Stimulated activated CD4-positive, alpha-beta T cell treated with anti-CD3 and anti-CD28 coated beads, Interleukin-15, amount 100 ng/mL, for 24 hours (primary cell): ENCODE measurements at places on chromosomes 3 and 15.

- no peak for DNase-seq
Measured at GRCh38 chr3:154780263-154780662, 299.9 kb upstream of the MME start.

GRCh38 chr15:79617071-79617470, 184.9 kb downstream of the MINAR1 start:
- no peak for DNase-seq

- no peak for DNase-seq
Measured at GRCh38 chr3:129633751-129634481, 27.4 kb upstream of the PLXND1 start.

GRCh38 chr3:69650066-69650419, 89.2 kb upstream of the MITF start:
- no peak for DNase-seq

GRCh38 chr3:69665026-69665737, 74.1 kb upstream of the MITF start:
- DNase-seq, result no peak

- no peak for DNase-seq
Measured at GRCh38 chr3:140359233-140359995, 318.4 kb upstream of the TRIM42 start.

GRCh38 chr15:51162865-51163762, 68.4 kb upstream of the TNFAIP8L3 start:
- DNase-seq, result peak; percentile 75

DNA sequence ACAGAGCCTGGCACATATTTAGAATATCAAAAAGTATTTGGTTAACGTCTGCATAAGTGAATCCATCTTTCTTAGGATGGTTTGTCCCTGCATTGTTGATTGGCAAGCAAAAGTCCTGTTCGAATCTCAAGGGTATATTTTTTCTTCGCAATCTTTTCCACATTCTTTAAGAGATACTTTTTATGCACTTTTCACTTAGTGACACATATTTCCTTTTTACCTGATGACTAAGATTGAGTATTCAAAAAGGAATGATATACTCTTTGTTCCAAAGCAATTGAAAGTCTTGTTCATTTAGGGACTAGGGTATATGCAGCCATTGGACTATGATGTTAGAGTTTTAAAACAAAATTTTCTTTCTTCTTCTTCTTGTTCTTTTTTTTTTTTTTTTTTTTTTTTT, 349.9 kb downstream of the NLGN1 start:
- DNase-seq, result no peak

- peak; percentile 46 for DNase-seq
Measured at GRCh38 chr3:13890377-13891016, 10.6 kb upstream of the WNT7A start.

- DNase-seq, result no peak
Measured at GRCh38 chr3:159472611-159473010, 516.0 kb upstream of the IL12A start.

DNA sequence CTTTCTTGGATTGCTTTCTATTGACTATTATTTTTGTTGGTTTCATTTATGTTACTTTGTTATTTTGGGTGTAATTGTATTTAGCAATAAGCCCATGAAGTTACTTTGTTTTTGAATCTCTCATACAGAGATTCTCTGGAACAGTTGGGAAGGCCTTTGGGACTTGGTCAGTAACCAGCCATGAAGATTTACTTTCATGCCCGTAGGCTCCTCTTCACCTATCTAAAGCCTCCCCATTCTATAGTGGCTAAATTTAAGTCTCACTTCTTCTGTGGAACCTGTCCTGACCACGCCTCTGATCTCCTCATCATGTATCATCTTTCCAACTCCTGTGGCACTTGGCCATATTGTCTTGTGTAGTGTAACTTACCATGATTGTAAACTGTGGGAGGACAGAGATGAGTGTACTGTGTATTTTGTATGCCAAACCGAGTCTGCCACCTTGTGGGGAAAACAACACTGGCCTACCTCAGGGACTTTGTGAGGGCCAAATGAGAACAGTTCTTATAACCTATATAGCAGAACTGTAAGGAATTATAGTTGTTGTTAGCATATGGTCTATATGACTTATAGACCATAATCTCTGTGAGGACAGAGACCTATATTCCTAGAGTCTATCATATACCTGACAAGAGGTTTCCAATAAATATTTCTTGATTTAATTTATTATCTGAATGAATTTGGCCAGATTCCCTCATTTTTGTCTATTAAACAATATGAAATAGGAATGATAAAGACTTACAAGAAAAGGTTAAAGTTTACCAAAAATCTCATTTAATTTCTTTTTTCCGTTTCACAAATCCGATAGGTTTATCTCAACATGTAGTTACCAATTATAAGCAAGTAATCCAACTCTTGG, 75.0 kb downstream of the STARD9 start:
- peak; percentile 60 for DNase-seq

DNA sequence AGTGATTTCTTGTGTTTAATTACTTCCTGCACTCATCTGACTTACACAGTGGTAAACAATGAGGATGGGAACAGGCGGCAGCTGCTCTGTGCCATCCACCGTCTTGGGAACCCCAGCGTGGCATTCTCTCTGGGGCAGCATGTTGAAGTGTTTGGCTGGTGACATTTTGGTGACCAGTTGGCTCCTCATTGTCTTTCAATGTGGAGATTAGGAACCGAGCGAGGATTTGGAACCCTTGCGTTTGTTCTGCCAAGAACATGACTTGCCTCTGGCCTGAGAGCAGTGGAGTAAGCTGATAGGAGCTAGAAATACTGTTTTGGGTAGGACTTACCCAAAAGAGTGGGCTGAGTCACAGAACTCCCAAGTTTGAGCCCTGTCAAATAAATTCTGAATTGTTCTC, 88.8 kb downstream of the IGF1R start:
- no peak for DNase-seq

GRCh38 chr3:153244961-153245360, 82.9 kb downstream of the RAP2B start:
- no peak for DNase-seq

- DNase-seq, result no peak
Measured at GRCh38 chr3:142656575-142656974, 60.4 kb downstream of the PLS1 start.

DNA sequence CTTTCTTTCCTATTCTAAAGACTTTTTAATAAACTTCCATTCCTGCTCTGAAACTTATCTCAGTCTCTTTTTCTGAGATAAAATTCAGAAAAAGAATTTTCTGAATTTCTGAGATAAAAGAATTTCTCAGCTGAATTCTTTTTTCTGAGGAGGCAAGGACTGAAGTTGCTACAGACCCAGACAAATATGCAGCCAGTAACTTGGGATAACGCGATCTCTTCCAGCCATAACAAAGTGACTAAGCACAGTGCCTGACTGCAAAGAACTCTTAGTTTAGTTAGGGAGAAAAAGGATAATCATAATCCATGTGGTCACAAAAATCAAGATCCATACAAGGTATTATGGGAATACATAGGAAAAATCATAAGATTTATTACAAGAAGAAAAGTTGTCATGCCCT, 222.0 kb upstream of the GAP43 start:
- no peak for DNase-seq

GRCh38 chr15:29680465-29681165, 141.7 kb downstream of the TJP1 start:
- no peak for DNase-seq

- no peak for DNase-seq
Measured at GRCh38 chr3:120394347-120394746, 45.2 kb upstream of the LRRC58 start.

DNA sequence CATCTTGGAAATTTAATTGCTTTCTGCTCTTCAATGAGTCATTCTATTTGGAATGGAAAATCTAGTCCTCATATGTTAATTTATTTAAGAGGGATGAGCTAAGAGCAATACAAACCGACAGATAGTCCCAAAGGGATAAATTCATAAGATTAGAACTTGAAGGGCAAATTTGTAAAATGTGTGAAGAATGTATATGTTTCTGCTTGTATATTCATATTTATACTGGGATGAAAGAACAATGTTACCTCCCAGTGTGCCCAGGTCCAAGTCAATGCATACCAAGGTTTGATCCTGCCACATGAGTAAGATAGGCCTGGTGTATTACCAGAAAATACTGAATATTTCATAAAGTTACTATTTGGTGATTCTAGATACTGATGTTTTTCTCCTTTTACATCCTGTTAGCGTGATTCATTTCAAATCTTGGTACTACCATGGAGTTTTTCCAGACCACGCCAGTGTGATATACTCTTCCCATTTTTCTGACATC, 255.6 kb upstream of the SEMA6D start:
- DNase-seq, result no peak

- DNase-seq, result no peak
Measured at GRCh38 chr3:132255041-132255745, 62.0 kb upstream of the ACP3 start.

- DNase-seq, result no peak
Measured at GRCh38 chr3:177470197-177470941, 273.1 kb upstream of the TBL1XR1 start.

- DNase-seq, result no peak
Measured at GRCh38 chr3:123374016-123374415, 74.9 kb downstream of the ADCY5 start.

DNA sequence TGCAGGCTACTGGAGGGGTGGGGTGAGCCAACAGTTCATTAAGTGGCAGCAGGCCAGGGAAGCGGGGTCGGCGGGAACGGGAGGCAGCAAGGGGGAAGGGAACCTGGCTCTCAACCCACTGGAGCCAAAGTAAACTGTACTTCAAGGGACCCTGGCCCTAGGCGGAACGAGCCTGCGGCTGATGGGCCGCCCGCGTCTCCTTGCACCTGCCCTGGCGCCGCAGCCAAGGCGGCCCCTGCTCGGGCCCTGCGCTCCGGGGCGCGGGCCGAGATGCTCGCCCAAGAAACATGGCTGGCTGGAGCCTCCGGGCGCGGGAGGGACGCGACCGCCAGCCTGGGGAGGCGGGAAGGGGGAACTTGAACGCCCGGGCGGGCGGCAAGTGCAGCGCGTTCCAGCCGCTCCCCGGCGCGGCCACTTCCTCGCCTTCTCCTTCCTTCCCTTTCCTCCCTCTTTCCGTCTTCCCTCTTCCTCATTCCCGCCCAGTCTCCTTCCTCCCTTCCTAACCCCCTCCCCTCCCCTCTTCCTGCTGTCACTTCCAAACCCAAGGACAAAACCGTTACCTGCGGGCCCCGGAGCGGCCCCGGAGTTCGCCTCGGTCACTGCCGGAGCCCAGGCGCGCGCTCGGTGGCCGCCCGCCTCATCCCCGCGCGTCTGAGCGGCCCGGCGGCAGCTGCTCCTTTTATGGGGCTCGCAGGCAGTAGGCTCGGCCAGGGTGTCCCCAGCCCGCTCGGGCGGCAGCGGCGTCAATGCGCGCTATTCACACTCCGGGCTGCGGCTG, 489.7 kb downstream of the MAGI1 start:
- DNase-seq, result no peak

DNA sequence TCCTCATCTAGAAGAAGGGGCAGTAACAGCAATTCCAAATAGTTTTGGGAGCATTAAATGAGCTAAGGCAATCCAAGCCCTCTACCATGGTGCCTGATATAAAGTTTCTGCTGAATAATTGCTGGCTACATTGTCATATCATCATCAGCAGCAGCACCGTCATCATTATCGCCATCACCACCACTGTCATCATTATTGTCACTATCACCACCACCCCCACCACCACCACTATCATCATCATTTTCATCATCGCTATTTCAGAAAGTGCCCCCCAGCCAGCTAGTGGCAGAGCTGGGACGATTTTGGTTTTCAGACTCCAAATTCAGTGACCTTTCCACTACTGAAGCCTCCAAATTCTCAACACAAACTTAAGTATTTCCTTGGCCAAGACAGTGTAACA, 15.0 kb downstream of the XCR1 start:
- no peak for DNase-seq

GRCh38 chr3:132735589-132735988, 13.4 kb upstream of the NPHP3 start:
- DNase-seq, result no peak
